Amniotic epithelial cell (primary cell): ENCODE measurements at places on chromosomes 3 and 15.
A peak's percentile ranks its signal among the peaks of the same experiment; 100 is the strongest.

- DNase-seq: no peak
Measured at GRCh38 chr15:33636958-33637357, 326.2 kb downstream of the RYR3 start.

DNA sequence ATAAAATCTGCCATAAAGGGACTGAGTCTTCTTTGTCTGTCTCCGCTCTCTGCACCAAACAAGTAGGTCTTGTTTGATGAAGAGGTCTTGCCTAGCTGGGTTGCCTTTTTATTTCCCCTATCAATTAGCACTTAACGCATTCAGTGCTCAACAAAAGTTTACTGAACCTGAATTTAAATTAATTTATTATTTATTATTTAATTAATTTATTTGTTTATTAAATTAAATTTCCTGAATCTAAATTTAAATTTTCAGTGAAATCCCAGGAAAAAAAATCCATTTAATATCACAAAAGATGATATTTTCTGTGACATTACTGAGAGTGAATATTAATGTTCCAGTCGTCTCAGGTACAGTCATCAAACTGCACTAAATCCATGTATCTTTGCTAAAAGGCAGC is 164.9 kb upstream of the AGTR1 start:
- DNase-seq: no peak

- peak; percentile 67 for DNase-seq
Measured at GRCh38 chr3:52694528-52695189, 8.8 kb downstream of the GNL3 start.

DNA sequence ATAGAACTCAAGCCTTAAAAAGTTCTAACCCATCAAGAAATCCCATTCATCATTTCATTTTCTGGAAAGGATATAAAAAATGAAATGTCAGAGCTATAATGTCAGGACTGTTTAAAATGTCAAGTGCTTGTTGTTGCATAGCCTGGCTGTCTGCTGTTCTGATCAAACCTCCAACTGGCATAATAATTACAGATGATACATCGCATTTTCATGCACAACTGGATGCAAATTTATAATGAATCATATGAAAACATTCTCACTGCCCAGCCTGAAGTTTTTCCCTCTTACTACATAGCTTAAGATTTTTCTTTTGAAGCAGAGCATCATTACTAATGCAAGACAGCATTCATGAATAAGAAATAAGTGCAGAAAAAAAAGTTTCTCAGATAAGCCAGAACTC is 46.5 kb downstream of the GUCA1C start:
- DNase-seq: no peak

- no peak for DNase-seq
Measured at GRCh38 chr3:12428126-12428525, 56.2 kb upstream of the TSEN2 start.

GRCh38 chr15:29612701-29613100 is 209.6 kb downstream of the TJP1 start:
- DNase-seq: peak; percentile 77

- DNase-seq: peak; percentile 66
Measured at GRCh38 chr15:94259121-94259751, 27.9 kb downstream of the MCTP2 start.

DNA sequence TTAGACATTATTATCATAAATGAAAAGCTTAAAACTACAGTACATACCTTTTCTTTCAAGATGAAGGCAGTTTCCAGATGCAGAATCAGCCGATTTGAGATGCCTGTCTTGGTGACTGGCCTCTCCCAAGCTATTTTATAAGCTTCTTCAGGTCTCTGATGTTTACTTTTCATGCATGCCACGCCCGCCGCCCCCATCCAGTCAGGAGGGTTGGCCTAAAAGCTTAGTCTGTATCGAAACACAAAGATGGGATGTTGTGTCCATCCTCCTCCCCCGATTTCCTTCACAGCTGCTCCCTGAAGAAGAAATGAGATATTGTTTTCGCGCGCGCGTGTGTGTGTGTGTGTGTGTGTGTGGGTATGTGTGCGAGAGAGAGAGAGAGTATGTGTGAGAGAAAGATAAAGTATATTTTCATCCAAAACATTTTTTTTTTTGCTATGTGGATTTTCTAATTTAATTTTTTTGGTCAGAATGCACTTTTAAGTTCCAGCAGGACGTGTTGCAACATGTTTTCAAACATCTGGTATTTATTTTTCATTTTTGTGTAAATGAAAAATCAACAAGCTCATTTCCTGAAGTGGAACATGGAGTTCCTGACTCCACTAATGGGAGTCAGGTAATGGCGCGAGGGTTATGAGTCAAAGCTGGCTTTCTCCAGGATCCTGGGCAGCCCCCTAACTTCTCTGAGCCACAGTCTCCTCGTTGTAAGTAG is at the start of gene APOD:
Gene APOD, minus strand, starts transcription at position 110 of the 712 bp plus-strand sequence. CDS start 4,479 bp downstream, outside the sequence.
- peak; percentile 26 for DNase-seq

DNA sequence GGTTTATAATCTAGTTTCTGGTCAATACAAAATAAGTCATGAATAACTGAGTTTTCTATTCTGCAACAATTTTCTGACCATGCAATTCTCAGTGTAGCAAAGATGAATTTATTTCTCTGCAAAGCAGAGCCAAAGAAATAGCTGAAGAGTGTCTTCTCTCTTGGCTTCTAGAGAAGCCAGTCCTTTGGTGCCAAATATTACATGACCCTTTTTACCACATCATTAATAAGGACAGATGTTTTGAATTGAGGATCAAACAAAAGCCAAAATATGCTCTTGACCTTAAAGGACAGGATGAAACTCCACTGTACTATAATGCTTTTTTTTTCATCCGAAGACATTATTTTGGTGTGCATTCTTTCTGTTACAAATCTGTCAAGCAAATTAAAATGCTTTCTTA is 40.2 kb upstream of the OSTN start:
- DNase-seq: no peak

DNA sequence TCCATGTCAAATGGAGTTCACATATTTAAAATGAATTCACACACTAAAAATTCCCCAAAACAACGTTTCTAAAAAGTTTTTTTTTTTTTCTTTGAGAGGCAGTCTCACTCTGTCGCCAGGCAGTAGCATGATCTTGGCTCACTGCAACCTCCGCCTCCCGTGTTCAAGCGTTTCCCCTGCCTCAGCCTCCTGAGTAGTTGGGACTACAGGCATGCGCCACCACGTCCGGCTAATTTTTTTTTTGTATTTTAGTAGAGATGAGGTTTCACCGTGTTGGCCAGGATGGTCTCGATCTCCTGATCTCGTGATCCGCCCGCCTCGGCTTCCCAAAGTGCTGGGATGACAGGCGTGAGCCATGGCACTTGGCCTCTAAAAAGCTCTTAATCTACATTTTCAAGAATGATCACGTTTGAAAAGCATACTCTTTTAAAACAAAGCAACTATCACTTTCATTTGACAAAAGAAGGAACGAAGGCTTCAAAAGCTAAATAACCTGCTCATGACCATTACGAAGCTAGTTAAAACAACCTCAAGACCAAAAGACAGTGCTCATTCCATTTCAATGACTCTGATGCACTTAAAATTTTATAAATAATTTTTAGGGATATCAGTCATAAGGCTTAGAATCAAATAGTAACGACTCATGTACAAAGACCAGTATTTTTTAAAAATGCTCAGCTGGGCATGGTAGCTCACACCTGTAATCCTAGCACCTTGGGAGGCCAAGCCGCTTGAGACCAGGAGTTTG is 5.5 kb downstream of the UBE3A start:
- DNase-seq: no peak

DNA sequence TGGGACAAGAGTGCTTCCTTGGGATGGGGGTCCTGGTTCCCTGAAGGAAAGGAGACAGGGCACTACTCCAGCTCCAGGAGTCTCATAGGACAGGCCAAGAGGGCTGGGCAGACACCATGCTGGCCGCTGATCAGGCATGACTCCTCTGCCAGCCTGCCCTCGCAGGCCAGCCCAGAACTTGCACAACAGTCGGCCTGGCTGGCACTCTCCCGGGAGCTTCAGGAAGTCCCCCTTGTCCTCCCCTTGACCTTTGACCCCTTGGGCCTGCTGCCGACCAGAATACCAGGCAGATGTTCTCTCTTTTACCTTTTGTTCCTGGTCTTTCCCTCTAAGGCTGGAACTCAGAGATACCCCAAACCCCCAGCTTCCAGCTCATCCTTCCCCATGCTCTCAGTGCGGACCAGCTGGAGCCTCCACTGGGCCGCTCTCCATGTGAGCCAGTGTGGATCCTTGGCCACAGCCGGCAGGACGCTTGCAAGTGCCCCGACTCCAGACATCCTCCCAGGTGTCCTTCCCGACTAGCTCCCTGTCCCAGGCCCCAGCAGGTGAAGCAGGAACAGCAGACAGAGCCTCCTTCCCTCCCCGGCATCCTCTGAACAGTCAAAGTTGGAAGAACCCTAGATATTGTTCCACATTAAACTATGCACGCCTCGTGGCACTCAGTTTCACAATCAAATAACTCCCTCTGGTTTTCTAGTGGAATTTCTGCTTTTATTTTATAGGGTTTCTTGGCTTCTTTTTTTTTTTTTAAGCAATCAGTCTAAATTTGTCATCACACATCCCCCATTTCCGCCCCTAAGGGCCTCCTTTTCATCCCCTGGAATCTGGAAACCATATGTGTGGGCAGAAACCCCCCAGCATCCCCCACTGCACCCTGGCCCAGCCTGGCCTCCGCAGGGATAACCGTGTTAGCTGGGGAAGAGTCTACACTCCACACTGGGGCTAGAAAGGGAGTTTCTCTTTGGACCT is 15.7 kb downstream of the VPS18 start:
- DNase-seq: peak; percentile 75

DNA sequence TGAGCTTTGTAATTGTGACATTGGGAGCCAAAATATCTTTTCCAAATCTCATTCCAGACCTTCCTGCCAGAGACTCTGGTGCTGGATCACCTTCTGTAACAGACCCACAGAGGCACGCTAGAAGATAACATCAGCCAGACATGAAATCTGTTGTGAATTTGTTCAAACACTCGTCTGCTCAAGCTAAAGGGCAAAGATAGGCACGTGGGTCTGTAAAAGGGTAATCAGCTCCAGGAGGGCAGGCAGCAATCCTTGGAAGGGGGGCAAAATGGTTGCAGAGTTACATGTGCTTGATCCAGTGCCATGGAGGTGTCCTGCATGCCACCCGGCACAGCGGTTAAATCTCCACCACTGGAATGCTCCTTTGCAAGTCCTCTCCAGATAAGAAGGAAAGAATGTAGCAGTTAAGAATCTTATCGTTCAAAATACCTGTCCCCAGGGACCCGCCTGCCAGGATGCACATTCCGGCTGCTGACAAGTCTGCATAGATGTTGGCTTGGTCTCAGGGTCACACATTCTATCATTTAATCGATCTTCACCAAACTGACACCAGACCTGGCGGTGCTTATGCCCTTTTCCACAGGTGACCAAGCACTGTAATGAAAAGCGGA is 74.8 kb downstream of the ADAMTS9 start:
- peak; percentile 47 for DNase-seq

DNA sequence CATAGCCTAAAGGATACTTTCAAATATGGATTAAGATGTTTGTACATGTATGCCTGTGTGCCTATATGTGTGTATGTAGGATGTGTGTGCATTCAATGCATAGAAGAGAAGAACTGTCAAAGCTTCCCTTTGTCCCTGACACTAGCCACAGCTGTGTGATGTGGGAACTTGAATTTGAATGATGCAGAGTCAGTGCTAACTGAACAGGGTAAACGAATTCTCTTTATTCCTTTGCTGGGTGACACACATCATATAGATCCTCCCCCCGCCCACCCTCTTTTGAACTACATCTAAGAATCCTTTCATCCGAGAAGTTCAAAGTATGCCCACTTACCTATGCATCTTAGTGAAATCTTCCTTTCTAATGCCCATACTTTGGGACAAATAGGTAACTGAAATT is 228.3 kb downstream of the GAP43 start:
- DNase-seq: no peak

DNA sequence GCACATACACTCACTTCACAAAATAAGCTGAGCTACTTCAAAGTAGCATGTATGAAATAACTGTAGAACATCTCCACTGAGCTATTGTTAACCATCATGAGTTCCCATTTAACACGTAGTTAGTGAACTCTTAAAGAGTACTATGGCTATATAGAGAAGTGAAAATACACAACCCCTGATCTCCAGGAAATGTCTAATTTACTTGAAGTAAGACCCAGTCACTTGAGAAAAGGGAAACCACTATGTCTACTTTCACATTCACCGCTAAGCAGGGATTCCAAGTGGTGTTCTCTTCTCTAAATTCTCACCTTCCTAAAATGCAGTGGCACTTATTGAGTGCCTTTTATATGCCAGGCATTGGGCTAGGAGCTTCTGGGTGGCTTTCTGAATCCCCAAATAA is 35.0 kb upstream of the COLQ start:
- no peak for DNase-seq

- DNase-seq: no peak
Measured at GRCh38 chr3:144771381-144771870, 799.8 kb downstream of the DIPK2A start.

DNA sequence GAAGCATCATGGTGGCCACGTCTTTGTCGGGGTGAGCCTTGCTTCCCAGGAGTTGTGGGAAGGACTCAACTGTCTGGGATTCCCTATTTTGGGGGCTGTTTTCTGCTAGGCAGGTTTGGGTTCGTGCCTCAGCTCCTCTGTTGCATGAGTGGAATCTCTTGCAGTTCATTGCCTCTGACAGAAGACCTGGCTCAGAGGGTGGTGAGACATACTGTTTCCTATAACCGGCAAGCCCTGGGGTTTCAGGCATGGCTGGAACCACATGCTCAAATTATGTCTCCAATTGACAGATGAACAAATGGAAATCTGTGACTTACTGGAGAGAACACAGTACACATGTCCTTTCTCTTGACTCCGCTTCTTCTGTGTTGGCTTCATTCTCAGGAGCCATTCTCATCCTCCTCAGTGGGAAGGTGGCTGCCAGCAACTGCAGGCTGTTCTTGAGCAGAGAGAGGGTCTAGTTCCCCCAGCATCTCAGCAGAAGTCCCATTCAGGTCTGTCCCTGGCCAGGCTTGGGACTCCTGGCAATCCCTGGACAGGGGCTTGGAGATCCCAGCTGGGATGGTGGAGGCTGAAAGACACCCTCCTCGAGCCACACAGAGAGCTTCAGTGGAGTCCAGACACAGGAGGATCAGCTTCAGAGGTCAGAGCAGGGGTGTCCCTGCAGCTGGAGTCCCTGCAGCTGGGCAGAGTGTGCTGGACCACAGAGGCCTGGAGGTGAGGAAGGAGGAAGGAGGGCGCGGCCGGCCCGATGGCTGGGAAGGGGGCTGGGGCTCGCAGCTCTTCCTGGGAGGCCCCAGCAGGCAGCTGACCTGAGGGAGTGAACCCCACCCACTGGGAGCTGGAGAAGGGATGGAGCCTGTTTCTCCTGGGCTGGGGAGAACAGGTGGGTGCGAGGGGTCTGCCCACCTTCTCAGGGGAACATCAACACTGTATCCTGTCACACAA is 97.6 kb downstream of the LSM3 start:
- DNase-seq: no peak
